ENCODE measurements at places on chromosomes 3 and 15.

DNA sequence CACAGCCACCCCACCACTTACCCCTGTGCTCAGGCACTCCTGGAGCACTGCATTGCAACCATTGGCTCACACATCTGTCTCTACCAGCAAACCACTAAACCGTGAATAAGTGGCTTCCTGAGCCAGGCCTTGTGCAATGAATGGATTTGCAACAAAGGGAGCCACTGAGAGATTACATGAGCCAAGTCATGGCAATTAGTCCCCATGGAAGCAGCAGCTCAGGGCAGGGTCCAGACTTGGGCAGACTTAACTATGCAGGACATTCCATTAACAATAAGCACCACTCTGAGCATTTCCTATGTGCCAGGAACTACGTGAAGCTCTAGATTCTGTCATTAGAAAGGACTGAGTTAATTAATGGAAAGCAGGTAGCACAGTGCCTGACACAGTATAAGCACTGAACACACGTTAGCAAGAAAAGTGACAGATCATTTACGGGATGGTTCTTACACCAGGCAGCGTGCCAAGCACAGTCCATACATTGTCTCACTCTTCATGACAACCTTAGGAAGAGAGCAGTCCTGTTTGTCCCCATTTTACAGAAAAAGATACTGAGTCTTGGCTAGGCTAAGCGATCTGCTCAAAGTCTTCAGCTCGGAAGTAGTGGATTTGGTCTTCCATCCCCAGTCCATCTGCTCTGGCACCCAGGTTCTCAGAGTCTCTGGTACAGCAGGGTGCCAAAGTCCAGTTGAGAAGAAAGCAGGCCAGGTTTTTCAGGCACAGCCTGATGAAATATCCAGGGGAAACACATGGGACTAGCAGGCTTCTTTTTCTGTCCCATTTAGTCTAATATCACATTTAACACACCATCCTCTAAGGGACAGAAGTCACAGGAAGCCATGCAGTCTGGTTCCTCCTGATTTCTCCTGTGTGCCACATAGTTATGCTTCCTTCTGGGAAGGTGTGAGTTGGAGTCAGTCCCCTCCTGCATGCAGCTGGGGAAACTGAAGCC, 44.1 kb downstream of the LIPC start:
- DNase-seq: peak; percentile 76

GRCh38 chr3:132549890-132550578, 47.0 kb upstream of the ACKR4 start:
- DNase-seq: no peak

DNA sequence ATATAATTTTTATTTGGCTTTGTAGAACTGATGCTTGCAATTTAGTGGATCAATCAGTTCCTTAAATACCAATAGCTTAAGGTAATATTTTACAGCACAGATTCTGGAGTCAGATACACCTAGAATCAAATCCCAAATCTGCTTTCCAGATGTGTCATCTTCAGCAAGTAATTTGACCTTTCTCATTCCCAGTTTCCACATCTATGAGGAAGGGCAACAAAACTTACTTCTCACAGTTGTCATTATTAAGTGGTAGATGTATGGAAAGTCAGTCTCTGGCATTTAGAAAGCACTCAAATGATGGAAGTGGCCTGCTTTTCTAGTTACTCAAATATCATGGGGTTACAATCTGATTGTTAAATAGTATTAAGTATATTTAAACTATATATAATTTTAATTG, 767.0 kb downstream of the CADM2 start:
- DNase-seq: no peak

- DNase-seq: no peak
Measured at GRCh38 chr3:60552581-60552980, 698.7 kb downstream of the FHIT start.

DNA sequence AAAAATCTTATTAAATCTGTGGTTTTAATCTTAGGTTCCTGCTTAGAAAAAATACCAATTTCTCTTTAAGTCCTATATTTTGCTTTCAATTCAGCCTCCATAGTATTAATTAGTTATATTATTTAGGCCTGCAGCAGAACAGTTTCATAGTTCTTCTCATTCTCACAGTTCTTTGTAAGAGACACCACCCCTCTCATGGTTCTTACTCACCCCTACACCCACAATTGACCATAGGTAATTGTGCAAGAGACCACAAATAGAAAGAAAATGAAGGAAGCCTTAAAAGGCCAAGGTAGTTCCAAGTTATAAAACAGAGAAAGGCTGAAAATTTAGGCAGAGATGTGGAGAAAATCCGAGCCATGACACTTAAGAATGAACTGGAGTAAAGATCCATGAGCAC, 415.3 kb downstream of the TIGIT start:
- DNase-seq: no peak

Measured in RCC 7860 (cell line).